ENCODE measurements at places on chromosomes 5 and 9.
A peak's percentile ranks its signal among the peaks of the same experiment; 100 is the strongest.

- no peak for DNase-seq
Observed at GRCh38 chr9:35832814-35833213, 3.8 kb downstream of the TMEM8B start.

DNA sequence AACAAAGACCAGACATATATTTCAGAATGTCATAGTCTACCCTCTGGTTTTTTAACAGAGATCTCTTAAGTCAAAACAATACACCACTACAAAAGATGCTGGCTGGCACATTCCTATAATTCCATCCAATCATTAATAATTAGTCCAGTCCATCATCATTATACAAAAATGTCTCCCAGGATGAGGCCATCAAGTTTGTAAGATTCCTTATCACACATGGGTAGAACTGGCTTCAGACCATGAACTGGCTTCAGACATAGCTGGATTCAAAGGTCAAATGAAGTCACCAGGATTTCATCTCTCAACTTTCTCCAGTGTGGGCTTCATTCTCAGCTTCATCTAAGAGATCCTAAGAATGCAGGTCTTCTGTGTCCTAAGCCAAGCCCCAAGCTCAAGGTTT, 147.1 kb downstream of the ENC1 start:
- no peak for DNase-seq

DNA sequence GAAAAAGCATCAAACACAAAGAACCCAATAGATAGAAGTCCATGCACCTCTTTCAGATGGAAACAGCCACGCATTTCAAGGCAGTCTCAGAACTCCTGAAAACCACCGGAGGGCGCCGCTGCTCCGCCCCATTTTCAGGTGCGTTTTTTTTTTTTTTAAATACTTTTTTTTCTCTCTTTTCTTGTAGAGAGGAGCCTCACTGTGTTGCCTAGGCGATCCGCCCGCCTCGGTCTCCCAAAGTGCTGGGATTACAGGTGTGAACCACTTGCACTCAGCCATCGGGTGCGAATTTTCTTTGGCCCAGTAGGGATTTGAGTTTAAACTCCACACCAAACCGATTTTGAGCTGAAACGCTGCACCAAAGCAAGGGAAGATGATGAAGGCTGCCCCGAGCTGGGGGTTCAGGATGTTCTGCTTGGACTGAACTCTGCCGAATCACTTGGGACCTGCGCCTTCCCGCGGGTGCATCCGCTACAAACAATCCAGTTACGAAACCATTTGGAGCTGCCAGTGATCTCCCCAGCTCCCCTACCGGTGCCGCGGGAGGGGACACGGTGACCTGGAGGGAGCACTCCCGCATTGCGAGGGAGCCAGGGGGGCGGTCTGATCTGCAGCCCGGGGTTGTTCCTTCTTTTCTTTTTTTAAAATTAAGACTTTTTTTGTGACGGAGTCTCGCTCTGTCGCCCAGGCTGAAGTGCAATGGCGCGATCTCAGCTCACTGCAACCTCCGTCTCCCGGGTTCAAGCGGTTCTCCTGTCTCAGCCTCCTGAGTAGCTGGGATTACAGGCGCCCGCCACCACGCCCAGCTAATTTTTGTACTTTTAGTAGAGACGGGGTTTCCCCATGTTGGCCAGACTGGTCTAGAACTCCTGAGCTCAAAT, 1.4 kb downstream of the PTGR1 start:
- DNase-seq, result peak; percentile 66

DNA sequence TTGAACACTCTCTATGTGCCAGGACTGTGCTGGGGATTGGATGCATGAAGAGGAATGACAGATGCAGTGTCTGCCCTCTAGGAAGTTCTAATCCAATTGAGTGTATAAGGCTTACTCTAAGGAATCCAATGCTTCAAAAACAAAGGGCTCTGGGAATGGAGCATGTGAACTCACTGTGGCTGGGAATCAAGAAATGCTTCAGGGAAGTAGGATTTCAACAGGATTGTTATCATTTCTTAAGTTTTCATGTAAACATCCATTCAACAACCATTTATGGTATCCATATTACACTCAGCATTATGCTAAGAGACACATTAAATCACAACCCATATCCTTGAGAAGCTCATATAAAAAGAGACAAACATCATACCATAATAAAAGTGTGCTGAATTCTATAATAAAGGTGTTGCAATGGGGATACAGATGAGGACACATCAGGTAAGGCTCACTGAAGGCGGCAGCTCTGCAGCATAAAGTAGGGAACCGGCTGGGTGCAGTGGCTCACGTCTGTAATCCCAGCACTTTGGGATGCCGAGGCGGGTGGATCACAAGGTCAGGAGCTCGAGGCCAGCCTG, 11.3 kb downstream of the SIL1 start:
- no peak for DNase-seq

DNA sequence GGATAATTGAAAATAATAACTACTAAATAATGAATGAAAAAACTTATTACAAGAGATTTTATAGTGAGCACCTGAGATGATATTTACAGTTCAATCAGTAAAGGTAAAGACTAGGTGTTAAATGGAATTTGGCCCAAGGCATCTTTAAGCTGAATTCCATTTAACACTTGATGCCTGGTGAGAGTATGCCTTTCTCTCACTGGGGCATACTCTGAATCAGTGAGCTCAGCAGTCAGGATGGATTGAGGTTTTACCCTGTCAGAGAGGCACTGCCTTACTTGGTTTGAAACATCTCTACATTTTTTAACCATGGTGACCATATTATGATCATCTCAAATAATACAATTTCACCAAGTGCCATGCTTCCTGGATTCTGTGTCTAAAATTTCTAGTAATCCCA, 1416.3 kb downstream of the MAT2B start:
- DNase-seq, result no peak

GRCh38 chr5:149839761-149840160, 104.8 kb downstream of the PDE6A start:
- DNase-seq, result no peak

GRCh38 chr9:33265211-33265865, 489 bp downstream of the CHMP5 start:
- no peak for DNase-seq

DNA sequence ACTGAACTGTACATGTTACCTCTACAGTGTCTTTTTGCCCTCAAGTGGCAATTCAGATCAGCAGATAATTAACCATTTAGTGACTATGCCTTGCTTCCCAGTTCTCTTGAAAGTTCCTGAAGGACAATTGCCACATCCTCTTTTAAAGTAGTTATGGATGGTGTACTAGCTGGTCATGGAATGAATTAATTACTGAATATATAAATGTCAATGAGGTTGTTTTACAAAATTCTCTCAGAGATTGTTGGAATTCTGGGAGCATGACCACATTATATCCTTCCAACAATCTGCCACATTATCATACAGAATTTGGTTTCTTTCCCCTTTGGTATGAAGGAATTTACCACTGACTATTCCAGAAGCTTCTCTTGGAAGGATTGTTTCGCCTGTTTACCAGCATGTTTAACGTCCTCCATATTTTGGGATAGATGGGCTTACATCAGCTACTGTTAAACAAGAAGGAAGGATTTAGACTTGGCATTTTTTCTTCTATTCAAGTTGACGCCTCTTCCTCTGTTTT, 176.4 kb downstream of the CD180 start:
- no peak for DNase-seq

DNA sequence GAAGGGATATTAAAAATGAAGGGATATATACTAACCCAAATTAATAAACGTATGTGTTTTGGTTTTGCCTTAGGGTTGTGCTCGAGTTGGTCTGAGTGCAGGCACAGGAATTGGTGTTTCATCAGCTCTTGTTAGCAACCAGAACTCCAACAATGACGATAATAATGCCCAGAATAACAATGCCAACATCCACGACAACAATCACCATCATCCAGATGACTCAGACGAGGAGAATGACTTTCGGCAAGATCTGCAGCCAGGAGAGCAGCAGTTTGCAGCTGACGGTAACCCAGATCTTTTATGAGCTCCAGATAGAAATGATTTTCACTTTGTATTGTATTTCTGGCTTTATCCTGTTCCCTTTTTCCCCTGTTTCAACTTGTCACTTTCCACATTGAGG, 33.2 kb downstream of the FBXO38 start:
- no peak for DNase-seq

GRCh38 chr5:90231688-90232087, 177.9 kb downstream of the CETN3 start:
- DNase-seq, result no peak

DNA sequence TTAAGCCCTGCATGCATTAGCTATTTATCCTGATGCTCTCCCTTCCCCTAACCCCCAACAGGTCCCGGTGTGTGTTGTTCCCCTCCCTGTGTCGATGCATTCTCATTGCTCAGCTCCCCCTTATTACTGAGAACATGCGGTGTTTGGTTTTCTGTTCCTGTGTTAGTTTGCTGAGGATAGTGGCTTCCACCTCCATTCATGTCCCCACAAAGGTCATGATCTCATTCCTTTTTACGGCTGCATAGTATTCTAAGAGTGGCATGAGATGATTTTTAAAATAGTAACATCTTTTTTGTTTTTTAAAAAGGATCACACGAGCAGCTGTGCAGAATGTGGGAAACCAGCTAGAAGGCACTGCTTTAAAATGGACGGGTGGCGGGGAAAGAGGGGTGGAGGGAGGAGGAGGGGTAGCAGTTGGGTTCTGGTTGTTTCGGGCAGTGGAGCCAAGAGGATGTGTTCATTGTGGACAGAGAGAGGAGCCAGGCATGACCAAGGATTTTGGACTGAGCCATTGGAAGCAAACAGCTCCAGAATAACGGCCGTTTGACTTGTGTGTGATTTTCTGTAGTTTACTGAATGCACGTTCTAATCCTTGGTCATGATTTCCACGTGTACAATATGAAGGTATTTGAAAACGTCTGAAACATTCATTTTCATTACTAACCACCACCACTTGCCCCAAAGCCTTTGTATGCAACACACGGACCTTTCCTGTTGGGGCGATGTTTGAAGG, 1.7 kb upstream of the TENT4A start:
- DNase-seq, result no peak

DNA sequence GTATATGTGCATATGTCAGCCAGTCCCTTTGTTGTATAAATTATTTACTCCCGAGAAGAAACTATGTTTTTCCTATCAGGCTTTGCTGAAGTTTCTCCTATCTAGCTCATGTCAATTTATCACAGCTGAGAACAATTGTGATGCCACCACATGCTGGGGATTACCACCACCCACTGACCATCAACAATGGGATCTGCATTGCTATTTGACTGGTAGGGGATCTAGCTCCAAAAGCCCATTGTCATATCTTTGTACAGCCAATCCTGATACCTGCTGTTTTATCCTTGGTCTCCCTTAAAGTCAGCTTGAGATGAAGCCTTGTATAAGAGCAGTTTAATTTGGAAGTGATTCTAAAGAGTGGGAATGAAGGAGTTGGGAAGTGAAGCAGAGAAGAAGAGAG, 53.9 kb upstream of the KCNN2 start:
- no peak for DNase-seq

DNA sequence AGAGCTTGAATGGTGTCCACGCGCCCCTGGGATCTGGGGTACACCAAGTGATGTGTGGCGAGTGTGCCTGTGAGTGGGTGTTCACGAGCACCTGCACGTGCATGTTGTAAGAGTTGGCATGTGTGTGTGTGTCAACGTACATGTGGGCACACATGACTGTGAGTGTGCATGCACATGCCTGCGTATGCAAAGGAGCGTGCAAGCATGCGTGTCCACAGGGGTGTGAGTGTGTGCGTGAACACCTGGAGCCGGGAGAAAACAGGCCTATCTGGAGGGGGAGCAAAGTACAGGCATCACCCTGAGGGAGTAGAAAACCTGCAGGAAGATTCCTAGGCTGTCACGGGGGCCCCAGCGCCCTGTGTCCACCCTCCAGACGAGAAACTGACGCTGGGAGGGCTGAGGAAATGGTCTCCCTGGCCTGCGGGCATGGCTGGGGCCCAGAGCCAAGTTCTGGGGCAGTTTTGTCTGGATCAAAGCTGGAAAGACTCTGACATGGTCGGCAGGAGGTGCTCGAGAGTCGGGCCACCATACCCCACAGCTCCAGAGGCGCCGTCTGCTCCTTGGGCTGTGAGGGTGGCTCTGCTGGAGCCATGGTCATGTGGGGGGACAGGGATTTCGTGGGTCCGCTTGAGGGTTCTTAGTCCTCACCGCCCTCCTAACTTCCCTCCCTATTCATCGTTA, 31.8 kb downstream of the PTGES start:
- DNase-seq, result no peak

GRCh38 chr5:72141440-72142355, 34.4 kb downstream of the MAP1B start:
- no peak for DNase-seq

- DNase-seq, result no peak
Observed at GRCh38 chr9:130426883-130427282, 17.9 kb upstream of the ASS1 start.

GRCh38 chr5:82164977-82165713, 113.0 kb downstream of the RPS23 start:
- DNase-seq, result no peak

- DNase-seq, result no peak
Observed at GRCh38 chr9:1446671-1447070, 396.5 kb downstream of the DMRT2 start.

GRCh38 chr9:133994353-133995011, 2.4 kb upstream of the VAV2 start:
- DNase-seq, result peak; percentile 90

DNA sequence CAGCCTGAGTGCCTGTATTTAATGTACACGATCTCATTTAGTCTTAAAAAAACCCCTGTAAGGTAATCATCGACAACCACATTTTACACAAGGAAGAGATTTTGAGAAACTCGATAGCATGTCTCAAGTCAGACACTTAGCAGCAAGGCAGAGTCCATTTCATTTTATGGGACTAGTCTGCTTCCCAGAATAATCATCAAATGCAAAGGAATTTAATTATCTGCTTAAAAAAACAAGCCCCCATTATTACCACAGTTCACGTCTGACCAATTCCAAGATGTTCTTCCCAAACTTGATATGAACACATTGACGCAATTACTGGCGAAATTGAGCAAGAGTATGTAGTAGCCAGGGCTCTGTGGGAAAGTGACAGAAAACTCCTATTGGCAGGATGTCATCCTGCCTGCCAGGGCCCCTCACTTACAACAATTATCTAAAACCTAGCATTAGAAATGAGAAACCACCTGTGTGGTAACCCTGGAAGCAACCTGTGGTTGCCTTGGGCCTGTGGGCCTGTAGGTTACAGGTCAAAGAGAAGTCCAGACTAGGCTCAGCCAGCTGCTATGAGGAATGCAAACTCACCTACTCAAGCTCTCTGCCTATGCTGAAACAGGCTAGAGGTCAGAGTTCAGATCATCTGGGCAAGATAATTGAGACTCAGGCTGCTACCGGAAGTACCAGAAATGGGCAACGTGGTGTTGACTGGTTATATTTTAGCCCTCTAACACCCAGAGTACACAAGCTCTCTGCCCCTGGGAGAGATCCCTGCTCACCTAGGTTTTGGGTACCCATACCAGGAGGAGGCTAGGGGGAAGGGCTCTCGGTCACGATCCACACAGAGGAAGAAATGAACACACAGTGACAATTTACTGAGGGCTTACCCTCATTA, 1.6 kb downstream of the B4GALT1 start:
- no peak for DNase-seq

DNA sequence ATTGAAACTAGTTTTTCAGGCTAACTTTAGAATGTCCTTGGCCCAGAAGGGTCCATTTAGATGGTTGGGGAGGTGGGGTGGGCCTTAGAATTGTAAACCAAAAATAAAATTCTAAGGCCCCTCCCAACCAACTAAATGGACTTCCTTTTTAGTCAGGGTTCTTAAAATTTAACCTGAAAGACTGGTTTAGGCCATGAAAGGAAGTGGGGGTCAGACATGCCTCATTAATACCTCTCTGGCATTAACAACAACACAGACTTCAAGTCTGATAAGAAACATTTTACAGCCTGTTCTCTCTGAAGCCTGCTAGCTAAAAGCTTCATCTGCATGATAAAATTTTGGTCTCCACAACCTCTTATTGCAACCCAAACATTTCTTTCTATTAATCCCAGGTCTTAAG, 65.5 kb upstream of the TNC start:
- DNase-seq, result no peak
